ENCODE measurements at places on chromosomes 3 and 15. TPM values are rescaled to one million over a fixed set of nuclear protein-coding genes. Genes with fewer than 3 reads are reported as not detected.
A peak's percentile ranks its signal among the peaks of the same experiment; 100 is the strongest.

- H3K4me1 ChIP-seq, result no peaks in the 10 kb centered on the region
- no peaks in the 10 kb centered on the region for H3K27me3 ChIP-seq
- H3K27ac ChIP-seq, result no peak overlapping the region
- no peak for DNase-seq
Measured at GRCh38 chr3:182294256-182294655, 499.0 kb upstream of the ATP11B start.

- H3K4me1 ChIP-seq, result peaks cover 35% of the 10 kb centered on the region
- no peaks in the 10 kb centered on the region for H3K36me3 ChIP-seq
- peak overlapping the region; percentile 86 for H3K27ac ChIP-seq
- peak overlapping the region; percentile 90 for H3K4me3 ChIP-seq
- DNase-seq, result no peak
Measured at GRCh38 chr15:44289259-44289790, 806 bp downstream of the GOLM2 start.

- H3K27me3 ChIP-seq, result no peaks in the 10 kb centered on the region
- H3K27ac ChIP-seq, result no peak overlapping the region
- H3K4me3 ChIP-seq, result no peak overlapping the region
- H3K4me1 ChIP-seq, result no peaks in the 10 kb centered on the region
Measured at GRCh38 chr3:130979117-130979516, 47.5 kb downstream of the ASTE1 start.

GOLGA6D gene
- total RNA-seq, result not detected

GRCh38 chr15:99554880-99555488 is 10.8 kb upstream of the MEF2A start:
- no peaks in the 10 kb centered on the region for H3K36me3 ChIP-seq
- no peaks in the 10 kb centered on the region for H3K27me3 ChIP-seq
- no peak for DNase-seq

- H3K4me3 ChIP-seq, result no peak overlapping the region
- no peak overlapping the region for H3K27ac ChIP-seq
- DNase-seq, result no peak
- H3K4me1 ChIP-seq, result peaks cover 4% of the 10 kb centered on the region
- H3K36me3 ChIP-seq, result peaks cover 94% of the 10 kb centered on the region
- no peaks in the 10 kb centered on the region for H3K27me3 ChIP-seq
Measured at GRCh38 chr15:52370010-52370409, 74.4 kb upstream of the MYO5C start.

MYD88 gene
- total RNA-seq, result 5.8 TPM

SENP8 gene
- 6.3 TPM for total RNA-seq

DNA sequence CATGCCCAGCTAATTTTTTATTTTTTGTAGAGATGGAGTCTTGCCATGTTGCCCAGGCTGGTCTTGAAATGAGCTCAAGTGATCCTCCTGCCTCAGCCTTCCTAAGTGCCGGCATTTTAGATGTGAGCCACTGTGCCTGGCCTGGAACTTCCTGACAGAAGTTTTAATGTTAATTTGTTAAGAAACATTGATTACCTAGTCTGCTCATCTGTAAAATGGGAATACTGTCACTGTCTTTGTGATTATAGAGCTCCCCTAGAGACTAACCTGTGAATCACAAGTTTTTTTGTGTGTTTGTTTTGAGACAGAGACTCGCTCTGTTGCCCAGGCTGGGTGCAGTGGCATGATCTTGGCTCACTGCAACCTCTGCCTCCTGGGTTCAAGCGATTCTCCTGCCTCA is 4.3 kb upstream of the EIF3J start:
- H3K27ac ChIP-seq, result no peak overlapping the region
- H3K4me1 ChIP-seq, result peaks cover 11% of the 10 kb centered on the region
- H3K27me3 ChIP-seq, result no peaks in the 10 kb centered on the region
- no peak overlapping the region for H3K4me3 ChIP-seq

DNA sequence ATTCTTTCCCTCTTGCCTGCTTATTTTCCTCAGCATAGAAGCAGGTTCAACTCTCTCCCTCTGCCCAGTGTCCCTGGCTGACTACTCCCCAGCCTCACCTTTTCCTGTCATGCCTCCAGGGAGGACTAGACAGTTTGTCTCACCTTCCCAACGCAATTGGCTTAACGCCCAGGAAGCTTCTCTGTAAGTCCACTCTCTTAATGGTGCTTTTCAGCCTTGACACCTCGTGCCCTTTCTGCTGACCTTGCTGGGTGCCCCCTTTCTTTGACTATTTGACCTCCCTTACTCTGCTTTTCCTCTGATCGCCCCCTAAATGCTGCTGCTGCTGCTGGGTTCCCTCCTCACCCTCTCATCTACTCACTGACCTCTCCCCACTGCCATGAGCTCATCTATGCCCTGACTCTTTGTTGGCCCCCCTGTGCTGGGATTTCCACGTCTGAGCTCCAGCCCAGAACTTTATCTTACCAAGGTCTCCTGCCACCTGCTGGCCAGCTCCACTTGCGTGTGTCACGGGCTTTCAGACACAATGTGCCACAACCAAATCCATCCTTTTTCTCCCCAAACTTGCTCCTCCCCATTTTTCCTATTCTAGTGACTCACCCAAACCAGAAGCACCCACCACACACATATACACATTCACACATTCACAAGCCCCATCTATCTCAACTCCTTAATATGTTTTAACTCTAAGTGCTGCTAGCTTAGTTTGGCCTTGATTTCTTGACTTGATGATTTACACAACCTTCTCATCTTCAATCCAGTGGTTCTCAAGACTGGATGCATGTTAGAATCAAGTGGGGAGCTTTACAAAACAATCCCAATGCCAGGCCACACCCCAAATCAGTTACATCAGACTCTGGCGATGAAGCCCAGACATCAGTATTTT is 16.6 kb downstream of the EPB42 start:
- no peak overlapping the region for H3K4me3 ChIP-seq
- no peaks in the 10 kb centered on the region for H3K36me3 ChIP-seq
- peaks cover 7% of the 10 kb centered on the region for H3K27me3 ChIP-seq
- peak; percentile 45 for DNase-seq
- H3K4me1 ChIP-seq, result peaks cover 7% of the 10 kb centered on the region
- no peak overlapping the region for H3K27ac ChIP-seq

GRCh38 chr15:74540161-74540760 is 759 bp upstream of the ARID3B start:
- peaks cover 31% of the 10 kb centered on the region for H3K4me1 ChIP-seq
- no peak for DNase-seq
- H3K4me3 ChIP-seq, result peak overlapping the region; percentile 93
- peak overlapping the region; percentile 32 for H3K27ac ChIP-seq
- H3K36me3 ChIP-seq, result no peaks in the 10 kb centered on the region

DNA sequence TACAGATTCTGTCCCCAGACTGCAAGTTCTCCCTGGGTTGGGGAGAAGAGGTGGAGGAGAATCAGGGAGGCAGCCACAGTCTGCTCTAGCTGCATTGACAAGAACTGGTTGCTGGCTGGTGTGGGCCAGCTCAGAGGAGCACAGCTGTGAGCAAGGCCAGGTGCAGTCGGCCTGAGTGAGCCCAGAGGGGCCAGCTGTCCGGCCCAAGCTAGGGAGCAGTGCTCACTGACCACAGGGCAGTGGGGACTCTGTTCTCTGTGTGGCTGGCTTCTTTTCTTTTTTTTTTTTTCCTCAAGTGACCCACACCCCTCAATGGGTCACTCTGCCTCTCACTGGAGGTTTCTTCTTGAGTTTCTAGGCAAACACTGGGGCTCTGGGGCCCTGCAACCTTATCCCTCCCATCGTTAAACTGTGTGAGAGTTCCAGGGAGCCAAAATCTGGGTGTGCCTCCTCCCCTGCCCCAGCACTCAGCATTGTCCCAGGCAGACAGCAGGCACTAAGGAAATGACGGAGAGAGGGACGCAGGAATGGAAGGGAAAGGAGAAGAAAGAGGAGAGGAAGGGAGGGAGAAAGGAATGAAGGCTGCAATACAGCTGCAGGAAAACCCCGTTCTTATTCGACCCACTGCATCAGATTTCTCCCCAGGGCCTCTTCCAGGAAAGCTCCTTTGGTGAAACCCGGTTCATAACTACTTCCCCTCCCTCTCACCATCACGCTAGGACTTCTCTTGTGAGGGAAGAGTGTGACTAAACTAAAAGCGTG is 37.7 kb upstream of the HES1 start:
- H3K4me3 ChIP-seq, result no peak overlapping the region
- no peaks in the 10 kb centered on the region for H3K36me3 ChIP-seq
- peak overlapping the region; percentile 16 for H3K27ac ChIP-seq
- H3K27me3 ChIP-seq, result peaks cover 19% of the 10 kb centered on the region
- peak; percentile 20 for DNase-seq

DNA sequence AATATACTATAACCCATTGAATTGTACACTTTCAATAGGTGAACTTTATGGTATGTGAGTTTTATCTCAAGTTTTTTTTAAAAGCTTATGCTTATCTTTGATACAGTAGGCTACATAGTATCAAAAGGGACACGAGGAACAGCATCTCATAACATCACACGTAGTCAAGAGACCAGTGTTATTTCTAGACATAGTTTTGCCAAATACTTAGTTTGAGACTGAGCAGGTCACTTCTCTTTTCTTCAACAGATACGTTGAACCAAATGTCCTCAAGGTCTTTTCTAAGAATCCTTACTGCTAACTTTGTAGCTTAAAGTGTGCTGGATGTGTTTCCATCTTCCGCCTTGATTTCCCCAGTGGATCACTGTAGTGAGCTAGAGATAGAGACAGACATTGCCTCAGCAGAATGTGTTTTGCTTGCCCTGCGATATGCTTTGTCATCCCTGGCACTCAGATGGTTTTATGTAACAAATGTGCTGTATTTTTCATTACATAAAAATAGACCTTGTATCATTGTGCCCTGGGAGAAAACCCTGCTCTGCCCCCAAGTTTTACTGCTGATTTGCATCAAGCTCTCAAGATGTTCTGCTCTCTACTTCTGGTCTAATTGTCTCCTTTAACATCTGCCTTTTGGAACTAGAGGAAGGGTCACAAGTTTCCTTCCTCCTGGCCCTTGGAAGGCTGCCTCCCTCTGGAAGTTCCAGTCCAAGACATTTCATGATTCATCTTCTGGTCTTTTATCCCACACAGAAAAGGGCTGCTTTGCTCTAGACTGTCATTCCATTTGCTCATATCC is 426.4 kb upstream of the RGMA start:
- DNase-seq, result no peak
- no peaks in the 10 kb centered on the region for H3K36me3 ChIP-seq
- peaks cover 14% of the 10 kb centered on the region for H3K4me1 ChIP-seq
- no peaks in the 10 kb centered on the region for H3K27me3 ChIP-seq
- H3K4me3 ChIP-seq, result no peak overlapping the region

All from heart right ventricle (tissue), 16 donors.